ENCODE measurements at places on chromosomes 5 and 9. TPM values are rescaled to one million over a fixed set of nuclear protein-coding genes. Genes with fewer than 3 reads are reported as not detected.
A peak's percentile ranks its signal among the peaks of the same experiment; 100 is the strongest.

Gene CSNK1A1
- total RNA-seq, result 175 TPM

Gene PCDHA8
- total RNA-seq, result not detected

Gene SCGB3A2
- not detected for total RNA-seq

DNA sequence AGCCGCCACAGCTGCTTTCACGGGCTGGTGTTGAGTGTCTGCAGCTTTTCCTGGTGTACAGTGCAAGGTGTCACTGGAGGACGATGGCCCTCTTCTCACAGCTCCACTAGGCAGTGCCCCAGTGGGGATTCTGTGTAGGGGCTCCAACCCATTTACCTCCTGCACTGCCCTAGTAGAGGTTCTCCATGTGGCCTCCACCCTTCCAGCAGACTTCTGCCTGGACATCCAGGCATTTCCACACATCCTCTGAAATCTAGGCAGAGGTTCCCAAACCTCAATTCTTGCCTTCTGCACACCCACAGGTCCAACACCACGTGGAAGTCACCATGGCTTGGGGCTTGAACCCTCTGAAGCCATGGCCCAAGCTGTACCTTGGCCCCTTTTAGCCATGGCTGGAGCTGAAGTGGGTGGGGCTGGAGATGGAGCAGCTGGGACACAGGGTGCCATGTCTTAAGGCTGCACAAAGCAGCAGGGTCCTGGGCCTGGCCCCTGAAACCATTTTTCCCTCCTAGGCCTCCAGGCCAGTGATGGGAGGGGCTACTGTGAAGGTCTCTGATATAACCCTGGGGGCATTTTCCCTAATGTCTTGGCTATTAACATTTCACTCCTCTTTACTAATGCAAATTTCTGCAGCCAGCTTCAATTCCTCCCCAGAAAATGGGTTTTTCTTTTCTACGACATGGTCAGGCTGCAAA, 82.0 kb downstream of the MLLT3 start:
- H3K4me3 ChIP-seq, result no peak overlapping the region
- no peak overlapping the region for H3K27ac ChIP-seq
- H3K27me3 ChIP-seq, result no peaks in the 10 kb centered on the region
- no peaks in the 10 kb centered on the region for H3K4me1 ChIP-seq

DNA sequence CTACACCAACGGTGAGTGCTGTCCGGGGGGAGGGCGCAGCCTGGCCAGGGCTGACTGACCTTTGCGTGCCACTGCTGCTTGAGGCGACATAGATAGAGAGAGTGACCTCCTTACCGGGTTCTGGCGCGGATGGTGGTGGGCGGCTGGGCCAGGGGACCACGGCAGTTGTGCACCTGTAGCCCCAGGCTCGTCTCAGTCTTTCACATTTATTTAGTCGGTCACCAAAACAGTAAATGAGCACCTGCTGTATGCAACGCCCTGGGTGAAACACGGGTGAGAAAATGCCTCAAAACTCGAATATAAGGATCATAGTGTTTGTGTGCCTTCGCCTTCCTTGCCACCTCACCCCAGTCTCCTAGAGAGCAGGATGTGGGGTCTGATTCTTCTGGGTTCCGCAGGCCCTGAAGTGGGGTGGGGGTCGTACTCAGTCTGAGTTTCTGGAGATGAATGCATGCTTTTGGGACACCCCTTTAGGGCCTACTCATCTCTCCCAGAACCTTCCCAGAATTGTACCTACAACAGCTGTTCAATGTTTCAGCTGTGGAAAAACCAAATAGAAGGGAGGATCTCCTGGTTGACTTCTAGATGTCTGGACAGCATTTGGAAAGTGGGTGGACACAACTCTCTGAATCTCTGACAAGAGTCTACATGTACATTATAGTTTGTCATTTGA, 714 bp downstream of the SEC24A start:
- H3K4me3 ChIP-seq, result peak overlapping the region; percentile 61
- H3K36me3 ChIP-seq, result no peaks in the 10 kb centered on the region
- peak overlapping the region; percentile 99 for H3K27ac ChIP-seq

DNA sequence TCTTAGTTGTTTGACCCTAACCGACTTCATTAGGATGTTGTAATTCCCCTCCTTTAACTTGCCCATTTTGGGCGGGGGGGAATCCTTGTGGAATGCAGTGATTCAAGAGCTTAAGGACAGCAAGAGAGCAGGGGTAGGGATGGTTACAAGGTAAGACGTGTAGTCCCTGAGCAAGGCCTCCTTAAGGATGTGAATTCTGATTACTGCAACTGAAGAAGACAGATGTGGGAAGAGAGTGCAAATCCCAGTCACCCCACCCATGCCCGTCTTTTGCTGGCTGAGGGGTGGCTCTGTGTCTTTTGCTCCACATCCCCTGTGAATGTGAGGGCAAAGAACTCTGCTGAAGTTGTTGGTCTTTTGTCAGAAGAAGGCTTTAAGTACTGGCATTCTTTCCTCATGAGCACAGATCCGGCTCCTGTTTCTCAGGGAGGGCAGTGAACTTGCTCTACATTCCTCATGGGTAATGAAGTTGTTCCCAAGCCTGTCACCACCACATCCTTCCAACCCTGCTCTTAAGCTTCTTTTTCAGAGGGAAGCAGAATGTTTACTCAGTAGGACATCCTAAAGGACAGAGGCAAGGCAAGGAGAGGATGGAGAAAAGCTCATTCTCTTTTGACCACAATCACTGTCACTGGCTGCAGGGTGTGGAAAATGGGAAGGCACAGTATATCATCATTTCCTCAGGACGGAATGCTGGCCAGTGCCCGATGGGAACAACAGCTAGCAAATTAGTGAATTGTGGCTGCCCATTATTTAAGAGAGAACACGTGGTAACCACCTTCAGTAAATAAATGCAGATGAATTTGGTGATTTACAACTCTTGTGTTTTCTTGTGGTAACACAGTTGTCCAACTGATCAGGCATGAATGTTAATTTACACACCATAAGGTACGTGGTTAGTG, 61.5 kb downstream of the RAI14 start:
- no peaks in the 10 kb centered on the region for H3K4me1 ChIP-seq
- no peaks in the 10 kb centered on the region for H3K27me3 ChIP-seq
- no peak overlapping the region for H3K27ac ChIP-seq
- DNase-seq, result no peak

DNA sequence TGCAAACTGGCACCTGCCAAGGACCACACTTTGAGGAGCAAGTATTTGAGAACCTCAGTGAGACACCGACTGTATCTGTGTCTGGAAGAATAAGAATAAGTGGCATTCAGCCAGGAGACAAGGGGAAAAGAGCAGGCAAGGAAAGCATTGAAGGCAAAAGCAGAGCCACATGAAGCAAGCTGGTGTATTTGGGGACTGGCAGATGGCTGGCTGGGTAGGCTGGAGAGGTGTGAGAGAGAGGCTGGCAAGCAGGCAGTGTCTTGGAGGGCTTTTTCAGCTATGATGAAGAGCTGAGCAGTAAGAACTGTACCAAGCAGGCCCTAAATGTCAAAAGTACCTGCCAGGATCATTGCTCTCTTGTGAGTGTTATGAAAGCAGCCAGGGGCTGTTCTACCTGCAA, 14.1 kb upstream of the C5orf58 start:
- no peak for DNase-seq
- no peaks in the 10 kb centered on the region for H3K36me3 ChIP-seq
- H3K27ac ChIP-seq, result no peak overlapping the region
- no peaks in the 10 kb centered on the region for H3K4me1 ChIP-seq

DNA sequence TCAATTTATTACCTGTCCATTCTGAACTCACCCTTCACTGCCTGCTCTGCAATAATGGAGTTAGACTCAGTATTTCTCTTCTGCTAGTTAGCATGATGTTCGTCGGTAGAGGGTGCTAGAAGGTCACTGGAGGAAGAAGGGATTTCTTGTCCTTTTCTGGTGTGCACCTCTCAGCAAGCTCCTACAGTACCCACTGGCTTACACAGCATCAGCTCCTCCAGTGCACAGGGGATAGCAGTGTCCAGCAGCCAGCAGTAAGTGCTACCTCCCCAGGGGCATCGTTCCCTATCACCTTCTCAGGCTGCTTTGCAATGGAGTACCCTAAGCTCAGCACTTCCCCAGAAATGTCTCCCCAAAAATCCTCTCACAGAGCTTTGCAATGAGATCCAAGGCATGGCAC, 45.9 kb upstream of the APC start:
- DNase-seq, result peak; percentile 9
- H3K4me1 ChIP-seq, result no peaks in the 10 kb centered on the region
- no peak overlapping the region for H3K4me3 ChIP-seq
- peaks cover 12% of the 10 kb centered on the region for H3K27me3 ChIP-seq

DNA sequence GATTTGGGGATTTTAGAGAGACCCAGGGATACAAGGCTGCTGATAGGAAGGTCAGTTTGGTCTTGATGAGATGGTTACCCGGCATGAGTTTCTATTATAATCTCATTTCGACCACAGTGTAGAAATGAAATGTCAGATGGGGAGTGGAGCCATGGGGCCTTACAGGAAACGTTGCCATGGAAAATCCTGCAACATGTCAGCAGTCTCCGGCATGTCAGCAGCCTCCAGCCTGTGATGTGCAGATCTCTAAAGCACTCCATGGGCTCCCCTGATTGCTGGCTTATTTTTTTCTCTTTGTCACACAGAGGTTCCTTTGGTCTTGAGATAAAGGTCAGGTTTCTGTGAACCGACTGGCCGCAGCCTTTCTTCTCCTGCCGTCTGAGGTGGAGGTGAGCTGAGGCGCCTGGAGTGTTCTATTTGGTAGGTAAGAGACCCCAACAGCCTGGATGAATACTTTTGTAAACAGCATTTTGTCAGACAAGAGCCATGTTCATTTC, 208.7 kb upstream of the DAP start:
- no peaks in the 10 kb centered on the region for H3K36me3 ChIP-seq
- no peak overlapping the region for H3K27ac ChIP-seq
- no peak overlapping the region for H3K4me3 ChIP-seq

DNA sequence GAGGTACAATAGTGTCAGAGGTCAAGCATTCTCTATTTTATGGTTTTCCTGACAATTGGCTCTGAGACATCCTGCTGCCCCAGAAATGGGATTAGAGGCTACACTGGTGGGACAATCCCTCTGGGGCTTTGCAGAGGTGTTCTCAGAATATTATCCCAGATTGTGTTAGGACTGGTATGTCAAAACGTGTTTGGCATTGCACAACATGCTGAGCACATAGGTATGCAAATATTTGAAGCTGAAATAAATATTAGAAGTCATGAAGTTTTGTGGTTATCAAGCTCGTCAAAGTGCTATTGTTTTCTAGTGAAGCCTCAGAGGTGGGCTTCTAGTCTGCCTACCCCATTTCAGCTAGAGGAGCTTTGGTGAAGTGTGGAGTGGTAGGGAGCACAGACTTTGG, 304.4 kb downstream of the MAN2A1 start:
- DNase-seq, result no peak
- no peaks in the 10 kb centered on the region for H3K27me3 ChIP-seq
- no peaks in the 10 kb centered on the region for H3K36me3 ChIP-seq
- H3K4me1 ChIP-seq, result no peaks in the 10 kb centered on the region
- no peak overlapping the region for H3K4me3 ChIP-seq
- H3K27ac ChIP-seq, result no peak overlapping the region

- no peaks in the 10 kb centered on the region for H3K27me3 ChIP-seq
- no peak overlapping the region for H3K27ac ChIP-seq
- no peaks in the 10 kb centered on the region for H3K4me1 ChIP-seq
- no peak overlapping the region for H3K4me3 ChIP-seq
- no peak for DNase-seq
- no peaks in the 10 kb centered on the region for H3K36me3 ChIP-seq
Measured at GRCh38 chr5:142881076-142881783, 111.1 kb downstream of the ARHGAP26 start.

DNA sequence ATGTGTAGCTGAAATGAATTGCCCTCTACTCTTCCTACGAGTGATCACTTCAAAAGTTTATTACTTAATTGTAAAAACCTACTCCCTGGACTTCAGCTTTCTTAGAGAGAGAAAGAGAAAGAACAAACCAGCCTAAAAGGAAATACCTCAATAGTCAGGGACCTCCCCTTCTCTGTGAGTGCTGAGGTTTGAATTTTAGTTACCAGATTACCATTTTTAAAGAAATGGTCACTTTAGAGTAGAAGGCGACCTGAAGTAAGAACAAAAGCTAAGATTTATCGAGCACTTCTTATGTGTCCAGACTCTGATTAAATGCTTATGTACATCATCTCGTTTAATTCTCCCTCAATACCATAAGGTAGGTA, 11.3 kb downstream of the RAPGEF1 start:
- peak; percentile 46 for DNase-seq
- no peaks in the 10 kb centered on the region for H3K36me3 ChIP-seq
- H3K4me1 ChIP-seq, result peaks cover 97% of the 10 kb centered on the region
- no peaks in the 10 kb centered on the region for H3K27me3 ChIP-seq
- peak overlapping the region; percentile 99 for H3K27ac ChIP-seq

- H3K27ac ChIP-seq, result no peak overlapping the region
- no peak overlapping the region for H3K4me3 ChIP-seq
- no peaks in the 10 kb centered on the region for H3K27me3 ChIP-seq
- DNase-seq, result no peak
- H3K4me1 ChIP-seq, result peaks cover 11% of the 10 kb centered on the region
- H3K36me3 ChIP-seq, result no peaks in the 10 kb centered on the region
Measured at GRCh38 chr9:673966-674526, 167.5 kb upstream of the DMRT1 start.

- no peaks in the 10 kb centered on the region for H3K27me3 ChIP-seq
- H3K36me3 ChIP-seq, result no peaks in the 10 kb centered on the region
- no peak overlapping the region for H3K27ac ChIP-seq
- no peak overlapping the region for H3K4me3 ChIP-seq
Measured at GRCh38 chr5:6338135-6338534, 40.2 kb downstream of the MED10 start.

DNA sequence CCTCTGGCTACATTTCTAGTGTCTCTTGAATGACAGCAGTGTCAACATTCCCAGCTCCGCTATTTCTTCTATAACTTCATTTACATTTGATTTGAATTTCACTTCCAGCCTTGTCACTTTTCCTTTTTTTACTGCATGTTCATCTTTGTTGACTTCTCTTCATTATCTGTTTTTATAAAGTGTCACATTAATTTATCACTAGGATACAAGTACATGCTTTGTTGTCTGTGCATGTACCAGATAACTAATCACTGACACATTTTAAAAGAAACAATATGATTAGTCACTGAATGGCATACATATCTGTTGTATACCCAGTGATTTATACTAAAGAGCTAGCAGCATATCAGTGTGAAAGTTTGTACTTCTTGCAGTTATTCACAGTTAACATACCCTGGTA, 29.1 kb downstream of the ARSK start:
- peaks cover 7% of the 10 kb centered on the region for H3K36me3 ChIP-seq
- DNase-seq, result no peak
- H3K4me1 ChIP-seq, result no peaks in the 10 kb centered on the region
- no peak overlapping the region for H3K27ac ChIP-seq
- no peaks in the 10 kb centered on the region for H3K27me3 ChIP-seq

DNA sequence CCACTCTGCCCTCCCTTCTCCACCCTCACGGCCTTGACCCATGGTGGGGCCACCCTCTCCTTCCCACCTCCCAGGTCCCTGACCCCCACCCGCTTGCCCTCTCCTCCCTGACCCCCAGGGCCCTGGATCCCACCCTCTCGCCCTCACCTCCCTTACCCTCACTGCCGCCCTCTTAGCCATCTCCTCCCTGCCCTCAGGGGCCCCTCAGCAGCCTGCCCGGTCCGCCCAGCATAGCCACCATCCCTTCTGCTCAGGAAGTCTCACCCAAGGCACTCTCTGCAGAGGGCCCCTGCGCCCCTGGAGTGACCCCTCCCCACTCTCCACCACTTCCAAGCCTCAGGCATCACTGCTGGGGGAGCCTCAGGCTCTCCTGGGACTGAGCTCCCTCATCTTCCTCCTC, 66.3 kb downstream of the MRPL36 start:
- no peak overlapping the region for H3K4me3 ChIP-seq
- DNase-seq, result no peak
- H3K27me3 ChIP-seq, result no peaks in the 10 kb centered on the region
- no peak overlapping the region for H3K27ac ChIP-seq

All from CD4-positive, alpha-beta memory T cell (primary cell).